ENCODE measurements at places on chromosomes 2 and 18.

GRCh38 chr2:211453311-211453887, 897.0 kb downstream of the CPS1 start:
- no peak for DNase-seq

DNA sequence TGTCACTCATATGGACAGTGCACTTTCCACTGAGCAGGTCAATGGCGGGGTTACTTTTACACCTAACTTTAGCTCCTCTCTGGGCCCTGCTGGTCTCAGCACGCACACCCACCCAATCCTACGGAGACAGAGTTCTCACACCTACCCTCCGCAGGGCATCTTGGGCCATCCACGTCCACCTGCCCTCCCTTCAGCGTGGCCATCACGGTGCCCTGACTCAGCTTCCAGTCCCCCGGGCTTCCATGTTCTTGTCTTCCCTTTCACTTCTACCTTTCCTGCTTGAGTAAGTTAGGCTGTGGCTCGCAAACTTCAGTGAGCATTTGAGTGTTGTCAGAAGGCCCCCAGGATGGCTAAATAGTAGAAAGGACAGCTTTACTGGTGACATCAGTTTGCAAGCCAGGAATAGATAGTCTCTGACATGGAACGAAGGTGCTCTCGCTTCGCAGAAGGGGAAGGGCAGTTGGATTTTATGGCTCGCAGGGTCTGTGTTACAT, 232.4 kb downstream of the SEPTIN10 start:
- no peak for DNase-seq

- no peak for DNase-seq
Observed at GRCh38 chr2:165450156-165450555, 19.3 kb upstream of the CSRNP3 start.

DNA sequence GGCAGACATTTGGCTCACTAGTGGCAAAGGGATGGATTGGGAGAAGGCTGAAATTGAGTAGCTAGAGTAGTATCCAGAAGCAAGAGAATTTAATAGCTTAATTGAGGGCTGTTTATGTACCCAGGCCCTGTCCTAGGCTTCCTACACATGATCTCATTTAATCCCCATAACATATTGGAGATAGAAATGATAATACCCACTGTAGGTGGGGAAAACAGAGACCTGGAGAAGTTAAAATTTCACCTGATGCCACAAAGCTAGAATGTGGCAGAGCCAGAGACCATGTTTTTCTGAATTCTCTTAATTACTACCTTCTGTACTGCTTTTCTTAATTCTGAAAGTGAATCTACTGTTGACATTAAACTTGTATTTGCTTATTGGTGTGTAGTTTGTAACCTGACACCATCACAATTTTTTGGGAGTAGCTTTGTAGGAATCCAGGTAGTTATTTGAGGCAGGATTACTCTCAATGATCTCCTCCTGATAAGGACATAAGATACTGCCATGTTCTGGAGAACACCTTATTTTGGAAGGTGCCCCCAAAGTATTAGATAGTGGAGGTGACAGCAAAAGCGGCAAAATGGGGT, 42.2 kb downstream of the RAB10 start:
- no peak for DNase-seq

DNA sequence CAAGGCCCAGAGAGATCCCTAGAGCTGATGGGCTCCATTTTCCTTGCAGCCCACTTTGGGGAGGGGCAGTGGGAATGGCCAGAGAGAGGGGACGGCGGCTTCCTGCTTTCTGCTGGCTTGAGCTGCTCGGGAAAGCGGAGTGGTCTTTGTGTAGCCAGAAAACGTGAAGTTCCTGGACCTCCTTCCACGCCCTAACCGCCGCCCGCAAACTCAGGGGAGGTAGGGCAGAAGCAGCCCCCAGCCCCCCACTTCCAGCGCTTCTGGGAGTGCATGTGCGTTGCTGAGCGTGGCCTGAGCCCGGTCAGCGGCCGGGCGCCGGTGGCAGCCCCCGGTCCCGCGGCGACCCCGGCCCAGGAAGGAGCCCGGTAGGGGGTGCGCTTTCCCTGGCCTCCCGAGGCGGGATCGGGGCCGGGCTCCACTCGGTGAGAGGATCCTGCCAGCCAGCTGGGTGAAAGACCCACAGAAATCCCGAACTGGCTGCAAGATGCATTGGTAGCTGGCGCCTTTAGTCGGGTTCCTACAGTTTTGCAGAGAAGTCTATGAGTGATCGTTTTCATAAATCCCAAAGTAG, 25.3 kb upstream of the BOD1L2 start:
- no peak for DNase-seq

GRCh38 chr18:46378126-46378863, 274.1 kb downstream of the HAUS1 start:
- no peak for DNase-seq

DNA sequence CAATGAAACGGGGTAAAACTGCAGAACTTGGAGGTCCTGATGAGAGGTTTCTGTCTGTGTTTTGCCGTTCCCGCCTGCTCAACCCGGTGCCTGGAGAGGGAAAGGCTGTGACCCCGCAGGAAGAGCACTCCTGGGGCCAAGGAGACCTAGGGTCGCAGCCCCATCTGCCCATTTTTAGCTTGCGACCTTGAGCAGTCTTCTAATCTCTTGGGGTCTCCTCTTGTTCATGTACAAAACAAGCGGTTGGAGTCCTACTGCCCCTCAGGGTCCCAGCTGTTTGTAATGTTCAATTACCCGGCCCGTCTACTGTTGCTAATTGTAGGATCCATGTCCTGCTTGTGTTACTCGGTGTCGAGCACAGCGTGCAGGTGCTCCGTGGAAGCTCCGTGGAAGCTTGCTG, 104.5 kb downstream of the PTGR3 start:
- no peak for DNase-seq

GRCh38 chr2:121205321-121205942, 79.6 kb downstream of the TFCP2L1 start:
- DNase-seq, result no peak

- DNase-seq, result no peak
Observed at GRCh38 chr2:142951190-142952007, 73.9 kb downstream of the KYNU start.

DNA sequence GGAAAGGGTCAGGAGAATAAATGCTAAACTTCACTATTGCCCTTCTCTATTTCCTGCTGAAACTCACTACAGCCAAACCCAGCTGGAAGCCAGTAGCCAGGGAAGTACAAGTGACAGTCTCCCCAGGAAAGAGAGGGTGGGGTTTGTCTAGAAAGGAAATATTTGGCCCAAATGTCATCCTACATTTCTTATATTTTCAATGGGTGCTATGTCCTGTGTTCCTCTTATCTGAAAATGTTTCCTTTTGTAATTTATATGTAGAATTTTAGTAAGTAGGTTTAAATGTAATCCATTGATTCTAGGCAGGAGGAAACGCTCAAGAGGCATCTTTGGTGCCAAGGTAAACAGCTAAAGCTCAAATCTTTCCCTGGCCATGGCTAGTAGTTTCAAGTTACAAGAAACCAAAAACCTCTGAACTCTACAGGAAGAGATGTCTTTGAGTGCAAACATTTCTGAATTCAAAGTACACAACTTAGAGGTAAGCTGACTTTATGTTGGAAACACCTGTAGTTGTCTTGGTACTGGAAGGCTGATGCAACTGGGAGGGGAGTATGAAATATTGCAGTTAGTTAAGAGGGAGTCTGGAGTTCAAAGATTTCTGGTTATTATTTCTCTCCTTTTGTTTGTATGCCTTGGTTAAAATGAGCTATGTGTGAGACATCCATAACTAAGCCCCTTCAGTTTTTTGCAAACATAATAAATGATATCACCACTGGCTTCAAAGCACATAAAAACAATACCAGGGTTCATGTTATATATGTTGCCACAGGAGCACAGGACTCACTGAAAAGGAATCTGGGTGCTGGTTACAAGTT, 356.1 kb upstream of the ZC3H15 start:
- no peak for DNase-seq

- DNase-seq, result no peak
Observed at GRCh38 chr2:144630459-144631215, 110.7 kb upstream of the ZEB2 start.

DNA sequence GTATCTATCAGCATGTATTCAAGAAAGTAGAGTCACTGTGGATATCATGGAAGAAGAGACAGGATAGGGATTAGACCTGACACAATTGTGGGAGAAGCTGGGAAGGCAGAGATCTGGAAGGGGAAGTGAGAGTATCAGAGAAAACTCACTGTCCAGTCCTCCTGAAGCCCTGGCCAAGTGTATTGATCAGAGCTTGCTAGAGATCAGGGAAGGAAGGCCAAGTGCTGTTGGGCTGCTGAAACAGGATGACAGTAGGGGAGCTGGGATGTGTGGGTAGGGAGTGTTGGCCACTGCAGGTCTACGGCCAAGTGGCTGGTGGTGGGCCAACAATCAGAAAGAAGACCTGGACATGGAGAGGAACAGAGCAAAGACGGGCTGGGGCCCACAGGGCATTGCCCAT, 26.3 kb upstream of the TTR start:
- DNase-seq, result no peak

GRCh38 chr2:124309563-124310138, 284.6 kb downstream of the CNTNAP5 start:
- DNase-seq, result no peak

DNA sequence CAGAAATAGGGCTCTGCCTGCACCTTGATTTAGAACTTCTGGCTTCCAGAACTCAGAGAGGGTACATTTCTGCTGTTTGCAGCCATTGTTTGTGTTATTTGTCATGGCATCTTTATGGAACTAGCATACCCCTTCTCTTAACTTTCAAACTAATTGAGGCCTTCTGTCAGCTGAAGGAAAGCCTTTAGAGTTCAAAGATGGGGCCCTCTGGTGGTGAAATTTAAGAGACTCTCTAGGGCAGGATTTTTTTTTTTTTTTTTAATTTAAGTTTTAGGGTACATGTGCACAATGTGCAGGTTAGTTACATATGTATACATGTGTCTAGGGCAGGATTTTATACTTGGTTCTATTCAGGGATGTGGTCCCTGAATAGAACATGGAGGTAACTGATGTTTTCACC, 260.6 kb upstream of the LINC00305 start:
- DNase-seq, result no peak

- DNase-seq, result no peak
Observed at GRCh38 chr2:212957624-212958023, 193.8 kb downstream of the IKZF2 start.

DNA sequence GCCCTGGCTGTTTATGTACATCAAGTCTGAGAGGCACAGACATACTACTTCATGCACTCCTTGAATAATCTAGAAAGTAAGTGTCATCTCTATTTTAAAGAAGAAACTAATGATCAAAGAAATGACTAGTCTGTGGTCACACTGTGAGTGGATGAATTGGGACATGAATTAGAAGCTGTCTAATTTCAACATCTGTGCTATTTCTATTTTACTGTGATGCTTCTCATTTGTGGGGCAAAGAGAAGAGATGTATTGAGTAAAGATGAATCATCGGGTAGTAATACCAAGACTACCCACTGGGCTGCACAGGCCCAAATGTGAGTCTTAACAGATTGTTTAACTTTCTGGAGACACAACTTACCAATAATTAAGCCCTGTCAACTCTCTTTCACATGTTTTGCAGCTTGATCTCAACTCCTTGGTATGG, 42.4 kb upstream of the MTIF2 start:
- no peak for DNase-seq
